ENCODE measurements at places on chromosomes 5 and 9. TPM values are rescaled to one million over a fixed set of nuclear protein-coding genes. Genes with fewer than 3 reads are reported as not detected.
A peak's percentile ranks its signal among the peaks of the same experiment; 100 is the strongest.

- H3K4me3 ChIP-seq, result no peak overlapping the region
- H3K27me3 ChIP-seq, result no peaks in the 10 kb centered on the region
- no peak for DNase-seq
Measured at GRCh38 chr9:9177081-9177480, 1377.5 kb upstream of the DMAC1 start.

DNA sequence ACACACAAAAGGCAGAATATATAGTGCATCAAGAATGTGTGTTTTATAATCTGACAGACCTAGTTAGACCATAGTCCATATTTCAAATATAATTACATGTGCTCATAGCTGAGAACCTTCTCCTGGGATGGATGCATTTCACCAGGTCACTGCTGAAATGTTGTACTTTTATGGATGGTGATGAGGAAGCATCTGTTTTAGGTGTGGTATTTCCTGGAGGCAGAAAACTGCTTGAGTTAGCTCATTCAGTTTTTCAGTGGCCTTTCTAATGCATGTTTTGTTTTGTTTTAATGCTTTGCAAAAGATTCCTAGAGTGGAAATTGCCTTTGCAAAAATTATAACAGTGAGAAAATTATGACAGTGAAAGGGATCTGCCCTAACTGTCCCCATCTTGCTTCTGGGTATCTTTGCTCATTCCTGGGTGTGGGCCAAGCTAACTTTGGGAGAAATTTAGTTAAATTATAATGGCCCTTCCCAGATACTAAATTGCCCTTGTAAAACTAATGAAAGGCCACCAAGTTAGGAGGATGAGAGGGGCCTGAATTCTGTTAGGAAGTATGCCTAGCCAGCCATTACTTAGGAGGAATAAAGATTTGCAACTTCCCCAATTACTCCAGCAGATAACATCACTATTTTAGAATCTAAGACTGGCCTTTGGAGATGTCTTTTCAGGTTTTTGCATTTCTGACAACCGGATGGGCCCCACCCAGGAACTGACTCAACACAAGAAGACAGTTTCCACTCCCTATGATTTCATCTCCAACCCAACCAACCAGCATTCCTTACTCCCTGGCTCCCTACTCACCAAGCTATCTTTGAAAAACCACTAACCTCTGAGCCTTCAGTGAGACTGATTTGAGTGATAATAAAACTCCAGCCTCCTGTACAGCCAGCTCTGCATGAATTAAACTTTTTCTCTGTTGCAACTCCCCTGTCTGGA, 7.0 kb upstream of the IL12B start:
- H3K4me3 ChIP-seq, result no peak overlapping the region
- no peak overlapping the region for H3K27ac ChIP-seq
- no peaks in the 10 kb centered on the region for H3K4me1 ChIP-seq
- no peak for DNase-seq
- H3K27me3 ChIP-seq, result no peaks in the 10 kb centered on the region

- H3K36me3 ChIP-seq, result no peaks in the 10 kb centered on the region
- H3K27ac ChIP-seq, result no peak overlapping the region
- H3K27me3 ChIP-seq, result no peaks in the 10 kb centered on the region
- no peaks in the 10 kb centered on the region for H3K4me1 ChIP-seq
- DNase-seq, result no peak
Measured at GRCh38 chr5:147534172-147534951, 24.5 kb upstream of the DPYSL3 start.

LAMC3 gene
- 24.1 TPM for total RNA-seq

GRCh38 chr5:96902876-96903275, 26.6 kb downstream of the ERAP2 start:
- H3K36me3 ChIP-seq, result no peaks in the 10 kb centered on the region
- no peak overlapping the region for H3K4me3 ChIP-seq
- H3K4me1 ChIP-seq, result no peaks in the 10 kb centered on the region
- no peak overlapping the region for H3K27ac ChIP-seq
- no peaks in the 10 kb centered on the region for H3K27me3 ChIP-seq

- no peak overlapping the region for H3K27ac ChIP-seq
- peaks cover 16% of the 10 kb centered on the region for H3K4me1 ChIP-seq
- H3K27me3 ChIP-seq, result no peaks in the 10 kb centered on the region
- H3K4me3 ChIP-seq, result no peak overlapping the region
- no peak for DNase-seq
Measured at GRCh38 chr9:2023042-2023441, 7.9 kb downstream of the SMARCA2 start.

- H3K36me3 ChIP-seq, result no peaks in the 10 kb centered on the region
- H3K4me1 ChIP-seq, result peaks cover 6% of the 10 kb centered on the region
- H3K27me3 ChIP-seq, result no peaks in the 10 kb centered on the region
- H3K27ac ChIP-seq, result no peak overlapping the region
- no peak for DNase-seq
Measured at GRCh38 chr9:109161471-109161870, 5.6 kb downstream of the FRRS1L start.

FCN2 gene
- total RNA-seq, result not detected

DNA sequence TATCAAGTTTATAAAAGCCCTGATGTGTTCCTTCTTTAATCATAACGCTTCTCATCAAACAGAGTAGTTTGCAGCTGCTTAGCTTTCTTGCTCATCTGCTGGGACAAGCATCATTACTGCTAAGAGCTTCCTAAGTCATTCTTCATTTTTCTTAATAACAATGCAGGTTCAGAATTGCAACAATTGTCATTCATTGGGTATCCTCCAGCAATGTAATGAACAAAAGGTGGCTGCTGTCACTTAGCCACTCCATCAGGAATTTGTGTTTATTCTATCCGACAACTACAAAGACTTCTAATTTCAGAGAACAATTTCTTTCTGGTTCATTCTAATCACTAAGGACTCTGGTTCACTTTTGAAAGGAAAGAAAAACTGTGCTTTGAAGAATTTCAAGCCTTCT, 836.7 kb upstream of the CDH10 start:
- no peak overlapping the region for H3K4me3 ChIP-seq
- no peaks in the 10 kb centered on the region for H3K27me3 ChIP-seq
- H3K36me3 ChIP-seq, result no peaks in the 10 kb centered on the region
- DNase-seq, result no peak

PCDHGA8 gene
- total RNA-seq, result 4.6 TPM

DNA sequence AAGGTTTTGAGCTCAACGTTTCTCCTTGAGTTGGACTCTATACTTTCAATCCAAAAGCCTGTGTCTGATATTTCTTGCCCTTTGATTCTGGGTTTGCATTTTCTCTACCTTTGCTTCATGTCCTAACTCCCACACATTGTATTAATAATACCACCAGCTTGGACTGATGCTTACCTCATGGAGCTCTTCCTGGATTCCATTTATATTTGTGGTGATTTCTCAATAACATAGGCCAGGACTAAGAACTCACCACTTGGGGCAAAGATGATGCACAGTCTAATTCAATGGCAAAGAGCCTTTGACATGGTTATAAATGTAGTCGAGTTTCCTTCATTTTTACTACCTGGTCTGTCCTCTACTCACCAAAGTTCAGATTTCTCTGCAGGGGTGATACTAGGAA, 27.5 kb upstream of the EFNA5 start:
- H3K4me3 ChIP-seq, result no peak overlapping the region
- DNase-seq, result no peak
- no peaks in the 10 kb centered on the region for H3K4me1 ChIP-seq
- no peaks in the 10 kb centered on the region for H3K36me3 ChIP-seq
- no peaks in the 10 kb centered on the region for H3K27me3 ChIP-seq
- no peak overlapping the region for H3K27ac ChIP-seq

DNA sequence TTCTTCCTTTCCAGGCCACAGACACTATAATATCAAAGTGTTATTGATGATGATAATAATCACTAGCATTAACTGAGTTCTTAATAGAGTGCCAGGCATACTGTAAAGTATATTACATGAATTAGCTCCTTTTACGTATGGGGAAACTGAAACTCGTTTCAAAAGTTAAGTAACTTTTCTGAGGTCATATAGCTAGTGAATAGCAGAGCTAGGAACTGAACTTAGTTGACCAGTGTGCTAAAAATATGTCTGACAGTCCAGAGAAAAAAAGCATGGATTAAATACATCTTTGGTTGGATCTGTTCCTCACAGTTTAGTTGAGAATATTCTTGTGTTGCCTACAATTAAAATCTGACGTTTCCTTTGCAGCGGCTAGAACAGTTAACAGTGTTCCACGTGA, 18.4 kb upstream of the CATSPER3 start:
- no peaks in the 10 kb centered on the region for H3K36me3 ChIP-seq
- no peak for DNase-seq
- H3K27ac ChIP-seq, result no peak overlapping the region
- H3K27me3 ChIP-seq, result no peaks in the 10 kb centered on the region
- H3K4me3 ChIP-seq, result no peak overlapping the region
- no peaks in the 10 kb centered on the region for H3K4me1 ChIP-seq

- no peaks in the 10 kb centered on the region for H3K36me3 ChIP-seq
- H3K4me1 ChIP-seq, result peaks cover 36% of the 10 kb centered on the region
- DNase-seq, result peak; percentile 39
- no peak overlapping the region for H3K4me3 ChIP-seq
- no peak overlapping the region for H3K27ac ChIP-seq
Measured at GRCh38 chr9:120932086-120932823, 5.7 kb upstream of the TRAF1 start.

PITX1 gene
- not detected for total RNA-seq

DNA sequence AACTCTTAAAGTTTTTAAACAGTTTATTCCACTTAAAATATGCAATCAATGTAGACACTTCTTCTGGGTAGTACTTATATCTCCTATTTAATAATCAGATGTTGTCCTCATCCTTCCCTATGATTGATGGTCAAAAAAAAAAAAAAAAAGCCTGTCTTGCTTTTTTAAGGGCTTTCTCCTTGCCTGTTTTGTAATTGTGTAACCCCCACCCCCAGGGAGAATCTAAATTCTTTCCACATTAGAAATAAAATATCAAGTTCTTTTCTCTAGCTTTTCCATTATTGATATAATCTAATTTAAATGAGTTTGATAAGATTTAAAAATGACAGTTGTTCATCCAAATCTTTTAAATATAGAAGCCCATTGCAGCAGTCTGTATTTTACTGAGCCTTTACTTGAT, 119.7 kb downstream of the CHSY3 start:
- no peaks in the 10 kb centered on the region for H3K4me1 ChIP-seq
- DNase-seq, result no peak
- no peaks in the 10 kb centered on the region for H3K27me3 ChIP-seq
- H3K27ac ChIP-seq, result no peak overlapping the region

DNA sequence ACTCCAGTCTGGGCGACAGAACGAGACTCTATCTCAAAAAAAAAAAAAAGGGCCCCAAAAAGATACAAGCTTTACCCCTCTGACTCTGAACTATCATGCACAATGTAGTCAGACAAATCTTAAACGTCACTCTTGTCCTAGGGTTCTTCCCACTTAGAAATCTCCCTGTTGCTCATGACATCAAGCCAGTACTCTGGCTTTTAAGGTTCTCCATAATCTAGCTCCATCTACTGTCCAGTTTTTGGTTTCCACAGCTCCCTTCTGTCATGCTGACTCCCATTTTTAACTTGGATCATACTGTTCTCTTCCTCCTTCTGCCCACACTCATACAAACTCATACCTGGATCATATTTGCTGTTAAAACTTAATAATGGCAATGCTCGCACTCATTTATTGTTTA, 156.7 kb upstream of the TLX3 start:
- H3K27me3 ChIP-seq, result no peaks in the 10 kb centered on the region
- H3K27ac ChIP-seq, result no peak overlapping the region
- no peaks in the 10 kb centered on the region for H3K4me1 ChIP-seq
- peak; percentile 11 for DNase-seq

GRCh38 chr5:72005671-72006070, 101.6 kb upstream of the MAP1B start:
- no peak for DNase-seq

GRCh38 chr9:89527084-89527483, 29.2 kb upstream of the SEMA4D start:
- H3K4me3 ChIP-seq, result no peak overlapping the region
- H3K36me3 ChIP-seq, result no peaks in the 10 kb centered on the region
- H3K27ac ChIP-seq, result no peak overlapping the region
- no peaks in the 10 kb centered on the region for H3K27me3 ChIP-seq
- H3K4me1 ChIP-seq, result peaks cover 16% of the 10 kb centered on the region

NR2F1-AS1 gene
- 50.9 TPM for total RNA-seq

SLC28A3 gene
- total RNA-seq, result 0.59 TPM

GRCh38 chr9:135923508-135923907, 16.2 kb upstream of the CAMSAP1 start:
- no peak overlapping the region for H3K4me3 ChIP-seq
- H3K4me1 ChIP-seq, result no peaks in the 10 kb centered on the region
- H3K27me3 ChIP-seq, result no peaks in the 10 kb centered on the region
- H3K27ac ChIP-seq, result no peak overlapping the region
- DNase-seq, result no peak

- no peak overlapping the region for H3K4me3 ChIP-seq
- DNase-seq, result no peak
- H3K36me3 ChIP-seq, result no peaks in the 10 kb centered on the region
- no peaks in the 10 kb centered on the region for H3K27me3 ChIP-seq
- H3K27ac ChIP-seq, result no peak overlapping the region
Measured at GRCh38 chr9:17315341-17315740, 180.5 kb downstream of the CNTLN start.

DNA sequence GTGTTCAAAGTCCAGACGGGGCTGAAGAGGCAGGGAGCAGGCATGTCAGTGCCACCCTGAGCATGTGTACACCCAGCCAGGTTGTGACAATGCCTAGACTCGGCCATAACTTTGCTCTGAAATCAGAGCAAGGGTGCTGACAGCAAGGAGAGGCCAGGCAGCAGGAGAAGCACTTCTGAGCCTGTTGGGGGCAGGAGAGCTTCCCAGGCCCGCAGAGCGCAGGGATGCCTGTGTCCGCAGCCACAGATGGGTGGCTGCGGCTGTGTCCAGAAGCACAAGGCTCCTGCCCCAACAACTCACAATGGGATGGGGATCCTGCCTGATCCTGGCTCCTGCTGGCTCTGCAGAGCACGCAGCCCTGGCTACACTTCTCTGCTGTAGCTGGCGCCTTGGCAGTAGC, 373.9 kb downstream of the CHSY3 start:
- H3K27me3 ChIP-seq, result no peaks in the 10 kb centered on the region
- H3K27ac ChIP-seq, result no peak overlapping the region
- H3K4me1 ChIP-seq, result no peaks in the 10 kb centered on the region
- no peak overlapping the region for H3K4me3 ChIP-seq
- DNase-seq, result no peak
- H3K36me3 ChIP-seq, result no peaks in the 10 kb centered on the region

RASGRF2 gene
- total RNA-seq, result 17.1 TPM

DNA sequence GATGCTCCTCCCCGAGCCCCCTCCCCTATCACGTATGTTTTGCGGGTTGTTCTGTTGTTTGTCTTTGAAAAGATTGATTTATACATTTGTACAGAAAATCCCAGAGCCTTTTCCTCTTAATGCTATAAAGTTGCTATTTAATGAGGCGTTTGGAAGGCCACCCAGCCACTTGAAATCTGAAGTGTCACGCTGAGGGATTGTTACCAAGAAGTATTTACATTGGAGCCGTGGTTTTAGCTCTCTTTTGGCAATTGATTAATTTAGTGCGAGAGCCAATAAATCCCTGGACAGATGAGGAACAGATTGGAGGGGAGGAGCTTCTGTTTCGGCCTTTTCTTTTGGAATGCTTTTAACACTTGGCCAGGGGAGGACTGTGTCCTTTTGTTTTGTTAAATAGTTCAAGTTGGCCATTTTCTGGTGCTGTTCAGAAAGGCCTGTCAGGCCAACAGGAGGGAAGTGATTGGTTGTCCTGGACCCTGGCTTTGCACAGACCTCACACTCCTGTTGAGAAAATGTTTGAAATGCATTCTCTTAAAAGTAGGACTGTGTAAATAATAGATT, 250.2 kb downstream of the PDZD2 start:
- H3K36me3 ChIP-seq, result no peaks in the 10 kb centered on the region
- H3K27ac ChIP-seq, result peak overlapping the region; percentile 70
- peaks cover 7% of the 10 kb centered on the region for H3K27me3 ChIP-seq
- peak; percentile 24 for DNase-seq
- peaks cover 46% of the 10 kb centered on the region for H3K4me1 ChIP-seq

Data from spinal cord (tissue), 10 donors.